ENCODE measurements at places on chromosomes 6 and 20.
A peak's percentile ranks its signal among the peaks of the same experiment; 100 is the strongest.

DNA sequence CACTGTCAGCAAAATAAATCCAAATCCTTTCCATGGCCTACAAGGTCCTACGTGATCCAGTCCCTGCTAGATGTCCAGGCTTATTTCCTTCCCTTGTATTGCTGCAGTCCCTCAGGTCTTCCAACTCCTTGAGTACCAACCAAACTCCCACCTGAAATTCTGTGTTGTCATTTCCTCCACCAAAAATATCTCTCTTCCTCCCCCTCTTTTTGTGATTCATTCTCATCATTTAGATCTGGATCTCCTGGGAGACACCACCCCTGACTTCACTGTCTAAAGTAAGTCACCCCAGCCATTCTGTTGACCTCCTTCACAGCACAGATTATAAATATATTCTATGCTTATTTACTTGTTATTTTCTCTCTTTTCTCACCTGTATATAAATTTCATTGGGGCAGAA is 9.0 kb upstream of the LOC128125822 start:
- no peak for DNase-seq

- DNase-seq = peak; percentile 39
Measured at GRCh38 chr20:63552481-63553249, 1.3 kb upstream of the FNDC11 start.

GRCh38 chr6:37521674-37522073 is 22.0 kb upstream of the CCDC167 start:
- no peak for DNase-seq

DNA sequence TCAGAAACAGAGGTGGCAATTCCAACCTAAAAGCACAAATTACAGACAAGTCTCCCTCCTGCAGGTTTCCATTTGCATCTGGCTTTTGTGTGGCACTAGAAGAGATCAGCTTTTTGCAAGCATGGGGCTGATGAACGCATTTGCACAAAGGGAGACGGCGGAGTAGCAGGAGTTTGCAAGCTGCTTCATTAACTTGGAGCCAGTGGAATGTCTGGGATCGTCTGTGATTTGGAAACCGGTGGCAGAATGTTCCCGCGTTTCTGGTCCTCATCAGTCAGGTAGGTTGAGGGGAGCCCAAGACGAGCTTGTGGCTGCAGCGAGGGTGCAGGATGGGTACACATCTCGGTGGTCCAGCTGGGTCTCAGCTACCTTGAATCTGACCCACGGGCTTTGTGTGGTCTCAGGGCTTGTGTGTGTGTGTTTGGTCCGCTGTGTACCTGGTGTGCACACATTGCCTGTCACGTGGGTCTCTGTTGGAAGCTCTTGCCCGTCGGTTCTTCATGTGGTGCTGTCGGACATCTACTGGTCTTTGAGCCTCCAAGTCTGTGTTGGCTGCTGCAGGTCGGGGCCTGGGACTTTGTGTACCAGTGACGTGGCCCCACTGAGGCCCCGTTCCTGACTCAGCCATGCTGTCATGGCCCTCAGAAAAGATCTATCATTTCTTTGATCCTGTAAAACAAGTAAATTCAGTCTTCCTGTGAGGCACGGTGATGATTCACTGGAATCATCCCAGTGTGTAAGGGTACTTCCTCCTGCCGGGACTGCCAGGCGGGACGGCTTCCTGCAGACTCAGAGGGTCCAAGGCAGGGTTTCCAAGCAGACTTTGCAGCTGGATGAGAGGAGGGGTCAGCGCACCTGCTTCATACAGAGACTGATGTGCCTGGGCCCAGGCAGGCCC is 12.4 kb upstream of the MYT1 start:
- peak; percentile 20 for DNase-seq

GRCh38 chr6:116461331-116461931 is at the start of gene CALHM6:
TSS of gene CALHM6 (plus strand) at chr6:116461375. CDS start at chr6:116461930, 555 bp downstream.
- no peak for DNase-seq

- DNase-seq = peak; percentile 78
Measured at GRCh38 chr6:148501178-148501590, 158.5 kb downstream of the SASH1 start.

DNA sequence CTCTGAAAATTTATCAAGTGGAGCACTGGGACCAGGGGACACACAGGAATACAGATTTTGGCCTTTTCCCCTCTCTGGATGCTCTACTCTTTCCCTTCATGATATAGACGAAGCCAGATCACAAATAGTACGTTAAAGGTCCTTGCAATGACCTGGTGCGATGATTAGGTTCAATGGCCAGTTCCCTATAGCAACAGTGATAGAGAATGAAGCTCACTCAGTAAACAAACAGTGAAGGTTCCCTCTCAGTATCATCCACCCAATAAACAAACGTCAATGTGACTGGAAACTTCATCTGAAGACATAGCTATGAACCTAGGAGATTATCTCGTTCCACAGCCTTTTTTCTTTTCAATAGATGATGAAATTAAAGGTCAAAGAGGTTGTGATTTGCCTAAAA is 596.2 kb downstream of the KIF16B start:
- DNase-seq = no peak

DNA sequence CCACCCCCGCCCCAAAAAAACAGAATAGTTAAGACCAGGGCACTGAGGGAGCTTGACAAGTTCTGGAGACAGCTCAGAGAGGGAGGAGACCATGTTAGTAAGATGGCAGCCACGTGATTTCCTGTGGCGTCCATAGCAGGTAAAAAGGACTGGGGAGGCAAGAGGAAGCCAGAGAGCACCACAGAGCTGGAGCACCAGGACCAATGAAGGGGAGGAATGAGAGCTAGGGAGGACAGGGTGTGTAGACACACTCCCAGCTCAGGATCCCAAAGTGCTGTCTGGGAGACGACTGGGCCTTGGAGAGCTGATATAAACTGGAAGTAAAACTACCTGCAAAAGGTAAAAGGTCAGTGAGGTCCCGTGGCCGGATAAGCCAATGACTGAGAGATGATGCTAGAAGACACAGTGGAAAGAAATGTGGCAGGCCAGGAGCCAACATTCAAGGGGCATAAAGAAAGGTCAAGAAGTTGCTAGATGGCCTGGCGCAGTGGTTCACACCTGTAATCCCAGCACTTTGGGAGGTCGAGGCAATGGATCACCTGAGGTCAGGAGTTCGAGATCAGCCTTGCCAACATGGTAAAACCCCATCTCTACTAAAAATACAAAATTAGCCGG is 39.0 kb downstream of the SLC23A2 start:
- DNase-seq = no peak

DNA sequence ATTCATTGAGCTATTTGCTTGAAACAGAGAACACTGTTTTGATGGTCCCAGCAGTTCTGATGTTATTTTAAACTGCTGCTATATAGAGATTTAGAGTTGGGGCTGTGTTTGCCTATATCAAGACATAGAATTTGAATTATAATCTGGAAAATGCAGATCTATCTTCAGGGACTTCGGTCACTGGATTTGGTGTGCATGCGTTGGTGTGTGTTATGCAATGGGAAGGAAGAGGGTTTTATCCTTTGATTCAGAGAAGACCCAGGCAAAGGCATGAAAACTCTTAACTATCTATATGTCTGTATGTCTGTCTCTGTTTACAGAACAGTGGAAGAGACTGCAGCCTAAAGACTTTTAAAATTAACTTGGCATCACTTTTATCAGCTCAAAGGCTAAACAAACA is 2.0 kb downstream of the ADGRB3 start:
- DNase-seq = no peak

DNA sequence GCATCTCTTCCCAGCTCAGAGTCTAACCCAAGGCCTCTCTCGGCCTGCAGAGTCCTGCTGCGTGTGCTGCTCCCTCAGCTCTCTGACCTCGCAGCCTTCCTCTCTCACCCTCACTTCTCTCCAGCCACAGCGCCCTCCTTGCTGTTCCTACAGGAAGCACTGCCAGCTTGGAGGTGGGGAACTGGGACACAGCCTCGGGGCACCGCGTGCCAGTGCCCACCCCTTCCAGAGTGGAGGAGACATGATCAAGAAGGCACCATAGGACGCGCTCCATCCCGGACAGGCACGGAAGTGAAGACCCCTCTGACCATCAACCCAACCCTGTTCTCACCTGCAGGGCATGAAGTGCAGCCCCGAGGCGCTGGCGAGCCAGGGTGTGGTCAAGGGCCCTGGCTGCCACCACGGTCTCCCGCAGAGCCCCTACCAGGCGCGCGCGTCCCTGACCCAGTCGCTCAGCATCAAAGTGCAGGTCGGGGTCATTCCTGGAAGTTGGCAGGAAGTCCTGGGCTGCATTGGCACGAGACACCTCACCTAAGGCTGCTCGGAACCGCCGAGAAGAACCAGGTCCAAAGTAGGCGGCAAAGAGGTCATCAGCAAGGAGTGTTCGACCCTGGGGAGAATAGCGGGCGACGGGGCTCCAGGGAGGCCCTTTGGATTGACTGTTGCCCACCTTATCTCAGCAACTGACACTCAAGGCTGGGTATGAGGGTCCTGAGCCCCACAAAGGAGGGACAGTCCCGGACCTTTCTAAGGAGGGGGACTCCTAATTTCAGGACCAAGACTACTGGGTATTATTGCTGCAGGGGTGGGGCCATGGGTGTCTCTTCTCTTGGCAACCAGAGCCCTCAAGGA is 1.3 kb downstream of the VWA7 start:
- no peak for DNase-seq

DNA sequence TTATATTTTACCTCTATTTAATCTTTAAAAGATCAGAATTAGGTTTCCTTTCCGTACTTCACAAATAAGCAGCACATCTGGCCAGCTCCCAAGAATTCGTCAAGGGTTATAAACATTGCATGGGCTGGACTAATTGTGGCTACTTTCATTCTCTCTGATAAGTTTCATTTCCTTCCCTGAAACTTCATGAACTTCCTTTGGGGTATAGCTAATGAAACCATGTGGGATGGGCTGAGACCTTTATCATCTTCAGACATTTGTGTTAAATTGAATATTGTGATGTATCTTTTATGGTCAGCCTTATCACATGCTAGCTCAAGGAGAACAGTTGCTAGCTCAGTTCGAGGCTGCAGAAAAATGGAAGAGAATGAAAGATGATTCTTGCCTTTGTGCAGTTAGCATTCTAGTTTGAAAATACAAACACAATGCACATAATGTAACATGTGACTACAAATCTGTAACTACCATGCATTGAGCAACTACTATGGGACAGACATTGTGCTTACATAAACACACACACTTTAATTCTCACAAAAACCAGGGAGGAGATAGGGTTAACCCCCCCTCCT is 1.7 kb upstream of the GMPR start:
- DNase-seq = peak; percentile 37

- no peak for DNase-seq
Measured at GRCh38 chr6:32375739-32376529, 4.2 kb upstream of the TSBP1 start.

- DNase-seq = no peak
Measured at GRCh38 chr6:53391170-53391569, 42.4 kb upstream of the ELOVL5 start.

- no peak for DNase-seq
Measured at GRCh38 chr20:44166477-44166876, 20.5 kb downstream of the JPH2 start.

GRCh38 chr6:51199733-51200260 is 381.1 kb downstream of the TFAP2B start:
- no peak for DNase-seq
